ENCODE measurements at places on chromosomes 5 and 9.
A peak's percentile ranks its signal among the peaks of the same experiment; 100 is the strongest.

- no peak for DNase-seq
Measured at GRCh38 chr5:65668696-65669095, 43.9 kb downstream of the SHLD3 start.

GRCh38 chr5:56734091-56734694 is 81.2 kb upstream of the MAP3K1 start:
- no peak for DNase-seq

- no peak for DNase-seq
Measured at GRCh38 chr9:121286973-121287741, 19.2 kb downstream of the GSN start.

DNA sequence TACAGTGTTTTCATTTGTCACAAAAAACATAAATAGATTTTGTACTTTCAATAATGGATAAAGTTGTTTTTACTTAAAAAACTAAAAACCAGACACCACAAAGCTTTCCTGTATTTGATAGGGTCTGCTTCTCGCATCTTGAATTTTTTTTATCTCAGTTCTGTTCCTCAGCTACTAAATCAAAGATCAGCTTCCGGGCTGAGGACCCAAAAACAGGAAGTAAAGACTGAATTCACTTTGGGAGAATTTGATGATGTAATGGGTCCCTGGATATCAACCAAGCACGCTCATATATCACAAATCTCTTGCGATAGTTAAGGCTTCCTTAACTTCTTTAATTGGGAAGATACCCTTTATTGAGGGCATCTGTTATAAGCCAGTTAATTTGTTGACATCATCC is 24.1 kb downstream of the ITK start:
- peak; percentile 56 for DNase-seq

- no peak for DNase-seq
Measured at GRCh38 chr9:121324316-121324715, 45.7 kb downstream of the STOM start.

DNA sequence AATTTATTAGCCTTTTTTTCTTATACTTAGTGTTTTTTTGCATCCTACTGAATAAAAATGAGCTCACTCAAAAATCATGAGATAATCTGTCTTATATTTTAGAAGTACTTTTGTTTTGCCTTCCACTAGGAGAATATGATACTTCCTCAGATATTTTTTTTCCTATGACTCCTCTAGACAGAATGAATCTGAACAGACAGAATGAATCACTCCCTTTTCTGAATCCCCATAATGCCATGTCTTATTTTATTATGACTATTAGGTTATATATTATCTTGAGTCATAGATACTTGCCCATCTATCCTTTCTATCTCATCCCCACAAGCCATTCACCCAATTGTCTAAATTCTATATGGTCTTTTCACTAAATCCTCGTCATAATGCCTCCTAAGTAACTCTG is 134.6 kb downstream of the BRINP1 start:
- no peak for DNase-seq

DNA sequence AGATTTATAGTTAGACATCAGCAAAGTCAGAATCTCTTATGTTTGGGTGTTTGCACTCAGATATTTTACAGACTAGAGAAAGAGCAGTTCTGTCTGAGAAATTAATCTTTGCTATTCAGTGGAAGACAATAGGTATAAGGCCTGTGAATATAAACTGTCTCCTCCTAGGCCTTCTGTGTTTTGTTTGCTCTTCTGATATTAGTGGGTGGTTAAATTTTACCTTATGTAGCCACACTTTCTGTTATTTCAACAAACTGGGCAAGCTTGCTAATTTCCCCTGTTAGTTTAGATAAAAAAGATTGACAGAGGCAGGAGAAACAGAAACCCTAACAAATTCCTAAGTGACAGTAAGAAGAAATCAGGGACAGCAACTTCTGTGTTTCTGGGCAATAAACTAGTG is 141.6 kb downstream of the ARHGAP26 start:
- no peak for DNase-seq

DNA sequence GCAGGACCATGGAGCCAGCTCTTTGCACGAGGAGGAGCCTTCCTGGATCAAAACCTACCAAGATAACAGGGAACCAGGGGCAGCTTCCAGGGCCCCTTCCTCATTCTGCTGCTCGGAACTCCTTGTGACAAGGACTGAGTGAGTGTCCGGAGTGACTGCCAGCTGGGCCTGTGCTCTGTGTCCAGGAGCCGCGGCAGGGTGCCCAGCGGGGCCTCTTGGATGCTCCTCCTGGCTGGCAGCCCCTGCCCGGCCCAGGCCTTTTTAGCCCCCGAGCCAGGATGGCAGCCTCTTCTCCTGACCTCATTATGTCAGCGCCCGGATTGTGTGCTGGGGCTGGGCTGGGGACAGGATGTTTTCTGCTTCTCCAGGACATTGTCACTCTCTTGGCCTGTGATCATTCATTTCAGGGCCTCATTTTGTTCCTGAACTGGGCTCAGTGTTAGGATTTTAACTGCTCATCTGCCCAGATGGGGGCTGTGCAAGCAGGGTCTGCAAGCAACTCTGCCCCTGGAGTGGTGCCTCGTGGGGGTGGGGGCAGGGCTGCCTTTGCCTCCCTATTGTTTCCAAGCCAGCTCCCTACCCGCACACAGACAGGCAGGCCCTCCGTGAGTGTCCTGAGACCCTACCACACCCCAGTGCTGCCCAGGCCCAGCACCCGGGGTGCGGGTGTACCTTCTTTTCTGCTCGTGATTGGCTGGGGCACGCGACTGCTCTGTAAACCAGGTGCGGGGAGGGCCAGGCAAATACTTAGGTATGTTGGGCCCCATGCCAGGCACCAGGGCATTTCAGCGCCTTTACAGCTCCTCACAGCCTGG is 161.6 kb downstream of the COL23A1 start:
- DNase-seq = no peak

DNA sequence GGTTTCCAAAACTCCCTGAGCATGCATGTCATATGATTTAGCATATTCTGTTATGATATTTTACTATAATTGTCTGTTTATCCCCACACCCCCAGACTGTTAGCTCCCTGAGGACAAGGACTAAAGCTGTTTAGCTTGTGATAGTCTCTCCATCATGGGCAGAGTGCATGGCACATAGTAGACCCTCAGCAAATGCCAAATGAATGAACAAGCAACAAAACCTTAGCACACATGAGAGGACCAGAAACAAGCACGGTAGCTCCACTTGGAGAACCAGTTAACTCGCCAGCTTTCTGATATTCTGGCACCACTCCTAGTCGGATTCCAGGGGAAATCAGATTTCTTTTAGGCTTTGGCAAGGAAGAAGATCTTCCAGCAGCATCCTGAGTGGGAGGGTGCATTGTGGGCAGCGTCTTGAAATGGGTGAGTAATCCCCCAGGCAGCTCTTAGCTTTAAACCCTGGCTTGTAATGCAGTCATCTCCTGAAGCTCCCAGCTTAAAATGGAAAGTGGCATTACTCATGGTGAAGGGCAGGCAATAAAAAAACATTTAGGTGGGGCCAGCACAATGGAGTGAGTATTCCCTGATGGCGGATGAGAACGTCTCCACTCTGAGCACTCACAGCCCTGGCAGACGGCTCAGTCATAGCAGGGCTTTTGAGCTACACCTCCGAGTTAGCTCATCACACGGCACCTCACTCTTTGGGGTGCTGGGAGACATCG is 41.1 kb downstream of the FGF1 start:
- no peak for DNase-seq

GRCh38 chr5:179803651-179804554 is 2.8 kb downstream of the MGAT4B start:
- peak; percentile 50 for DNase-seq

- DNase-seq = no peak
Measured at GRCh38 chr5:8943301-8943700, 602.6 kb downstream of the SEMA5A start.

DNA sequence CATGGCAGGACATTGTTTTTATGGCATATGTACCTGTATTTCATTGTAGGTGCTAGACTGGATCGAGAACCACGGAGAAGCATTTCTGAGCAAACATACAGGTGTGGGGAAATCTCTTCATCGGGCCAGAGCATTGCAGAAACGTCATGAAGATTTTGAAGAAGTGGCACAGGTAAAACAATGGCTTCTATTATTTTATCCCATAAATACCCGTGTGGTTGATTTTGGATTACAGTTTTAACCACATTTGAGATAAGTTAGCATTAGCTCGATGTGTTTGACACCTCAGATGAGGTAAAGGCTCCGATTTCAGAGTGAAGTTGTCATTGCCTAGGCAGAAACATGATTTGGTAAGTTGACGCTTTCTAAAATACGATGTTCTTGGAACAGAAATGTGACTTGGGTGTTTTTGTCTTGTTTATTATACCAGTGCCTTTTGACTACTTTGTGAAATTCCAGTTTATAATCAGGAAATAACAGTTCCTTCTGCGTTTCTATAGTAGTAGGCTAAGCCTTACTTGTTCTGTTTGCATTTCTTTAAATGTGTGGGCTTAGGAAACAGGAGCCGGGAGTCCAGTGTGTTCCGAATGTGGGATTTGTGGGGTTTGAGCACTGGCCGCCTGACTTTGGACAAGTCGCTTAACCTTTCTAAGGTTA is 187.7 kb downstream of the TRIO start:
- no peak for DNase-seq

GRCh38 chr9:133362359-133363044 is 6.2 kb downstream of the SURF2 start:
- DNase-seq = no peak

DNA sequence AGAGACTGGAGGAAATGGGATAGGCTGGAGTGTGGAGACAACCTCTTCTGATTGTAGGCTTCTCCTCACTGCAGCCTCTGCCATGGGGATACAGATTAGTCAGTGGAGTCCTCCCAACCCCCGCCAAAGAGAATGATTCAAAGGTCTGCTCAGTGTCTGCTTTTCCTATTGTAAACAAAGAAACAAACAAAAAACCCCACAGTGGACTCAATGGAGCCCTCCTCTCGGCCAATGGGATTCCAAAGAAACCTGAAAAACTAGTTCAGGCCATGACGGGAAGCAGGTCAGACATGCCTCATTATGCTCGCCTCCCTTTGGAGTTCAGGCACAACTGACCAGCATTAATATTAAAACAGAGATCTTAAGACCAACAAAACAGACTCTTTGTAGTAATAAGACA is 85.8 kb downstream of the SEC61B start:
- DNase-seq = no peak

GRCh38 chr5:56185768-56186311 is 47.3 kb downstream of the ANKRD55 start:
- no peak for DNase-seq

DNA sequence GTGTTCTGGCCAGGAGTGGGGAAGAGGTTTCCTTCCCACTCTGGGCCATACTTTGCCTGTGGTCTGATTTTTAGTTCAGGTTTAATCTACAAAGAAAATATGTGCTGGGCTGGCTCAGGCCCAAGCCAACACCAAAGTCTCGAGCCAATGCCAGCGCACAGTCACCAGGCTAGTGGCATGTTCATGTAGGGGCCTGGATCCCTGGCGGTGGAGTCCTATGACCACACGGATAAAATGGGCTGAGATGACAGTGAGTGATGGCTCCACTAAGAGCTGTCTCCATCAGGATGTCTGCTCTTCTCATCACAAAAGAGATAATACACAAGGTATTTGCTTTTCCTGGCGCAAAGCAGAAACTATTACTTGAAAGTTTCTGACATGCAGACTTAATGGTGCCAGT is 92.9 kb upstream of the PTPN3 start:
- DNase-seq = no peak

GRCh38 chr9:83505282-83505681 is 32.9 kb downstream of the FRMD3 start:
- no peak for DNase-seq

GRCh38 chr9:69885474-69885929 is 64.9 kb downstream of the CFAP95 start:
- DNase-seq = no peak

DNA sequence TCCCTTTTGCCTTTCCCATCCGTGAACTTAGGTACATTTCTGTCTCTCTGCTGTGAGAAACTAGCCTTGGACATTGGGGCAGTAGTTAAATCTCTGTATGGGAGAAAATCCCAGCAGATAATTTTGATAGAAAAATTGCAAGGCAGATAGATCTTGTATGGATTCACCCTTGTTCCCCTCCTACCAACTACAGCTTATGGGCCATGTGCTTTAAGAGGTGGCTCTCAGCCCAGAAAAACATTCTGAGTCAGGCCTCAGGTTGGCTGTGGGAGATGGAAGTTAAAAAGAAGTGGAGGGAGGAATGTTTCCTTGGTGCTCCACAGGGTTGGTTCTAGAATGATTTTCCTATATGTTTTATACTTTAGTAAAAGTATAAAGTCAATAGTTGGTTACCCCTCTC is 1.4 kb upstream of the KDM3B start:
- no peak for DNase-seq

DNA sequence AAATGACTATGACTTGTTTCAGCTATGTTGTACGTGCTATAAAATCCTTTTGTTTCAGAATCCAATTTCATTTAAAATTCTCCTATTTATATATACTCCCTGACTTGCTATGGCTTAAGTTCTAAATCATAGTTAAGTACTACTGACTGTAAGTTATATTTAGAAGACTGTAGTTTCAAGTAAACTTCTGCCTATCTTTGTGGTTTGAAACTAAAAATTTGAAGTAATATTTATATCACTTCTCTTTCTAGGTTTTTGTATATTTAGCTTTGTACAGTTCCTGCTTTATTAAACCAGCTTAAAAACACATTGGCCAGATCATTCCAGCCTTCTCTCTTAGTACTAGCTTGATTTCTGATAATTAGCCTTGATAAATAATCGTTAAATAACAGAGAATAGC is 196.3 kb downstream of the MLLT3 start:
- no peak for DNase-seq

DNA sequence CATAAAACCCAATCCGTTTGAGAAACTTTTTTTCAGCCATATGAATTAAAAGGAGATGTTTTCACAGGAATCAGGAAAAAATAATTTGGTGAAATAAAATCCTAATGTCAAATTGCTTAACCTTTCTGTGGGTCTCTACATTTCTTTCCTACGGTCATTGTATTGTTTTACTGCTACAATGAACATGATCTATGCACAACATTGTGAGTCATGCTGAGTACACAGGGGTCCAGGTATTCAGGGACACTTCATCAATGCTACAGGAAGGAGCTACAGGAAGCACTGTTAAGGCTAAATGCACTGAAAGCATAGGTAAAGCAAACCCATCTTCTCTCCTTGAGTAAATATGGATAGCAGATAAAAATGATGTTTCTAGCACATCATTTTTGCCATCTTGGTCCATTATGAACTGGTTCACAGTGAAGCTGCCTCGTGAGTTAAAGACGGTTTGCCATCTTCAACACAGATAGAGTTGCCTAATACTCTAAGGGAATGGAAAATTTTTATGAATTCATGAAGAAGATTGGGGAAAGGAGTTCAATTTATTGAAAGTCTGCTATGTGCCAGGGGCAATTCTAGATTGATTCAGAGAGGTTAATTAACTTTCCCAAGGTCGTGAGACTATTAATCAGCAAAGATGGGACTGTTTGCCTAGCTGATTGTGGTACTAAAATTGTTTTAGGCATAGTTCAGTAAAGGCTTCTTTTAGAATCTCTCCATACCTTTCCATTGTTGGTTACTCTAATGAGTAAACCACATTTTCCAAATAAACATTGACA is 85.5 kb downstream of the DIRAS2 start:
- no peak for DNase-seq

DNA sequence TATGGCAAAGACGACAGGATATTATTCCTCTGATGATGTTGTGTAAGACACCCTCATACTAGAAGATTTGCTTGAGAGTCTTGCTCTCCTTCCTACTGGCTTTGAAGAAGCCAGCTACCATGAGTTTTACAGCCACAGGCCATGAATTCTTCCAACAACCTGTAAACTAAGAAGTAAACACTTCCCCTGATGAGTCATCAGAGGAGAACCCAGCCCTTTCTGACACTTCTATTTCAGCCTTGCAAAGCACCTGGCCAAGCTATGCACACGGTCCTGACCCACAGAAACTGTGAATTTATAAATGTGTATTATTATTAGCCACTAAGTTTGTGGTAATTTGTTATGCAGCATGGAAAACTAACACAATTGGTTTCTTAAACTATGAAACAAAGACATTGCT is 288.8 kb upstream of the ADAMTSL1 start:
- no peak for DNase-seq

Data from CD4-positive, alpha-beta T cell treated with Interleukin-6 for 4 hours (primary cell).